ENCODE measurements at places on chromosomes 7 and 10. TPM values are rescaled to one million over a fixed set of nuclear protein-coding genes. Genes with fewer than 3 reads are reported as not detected.

Gene SYT15B
- total RNA-seq, result 0.93 TPM

Gene PRPS1L1
- not detected for total RNA-seq

- no peak for DNase-seq
Observed at GRCh38 chr7:88092676-88092999, 127.2 kb downstream of the SRI start.

DNA sequence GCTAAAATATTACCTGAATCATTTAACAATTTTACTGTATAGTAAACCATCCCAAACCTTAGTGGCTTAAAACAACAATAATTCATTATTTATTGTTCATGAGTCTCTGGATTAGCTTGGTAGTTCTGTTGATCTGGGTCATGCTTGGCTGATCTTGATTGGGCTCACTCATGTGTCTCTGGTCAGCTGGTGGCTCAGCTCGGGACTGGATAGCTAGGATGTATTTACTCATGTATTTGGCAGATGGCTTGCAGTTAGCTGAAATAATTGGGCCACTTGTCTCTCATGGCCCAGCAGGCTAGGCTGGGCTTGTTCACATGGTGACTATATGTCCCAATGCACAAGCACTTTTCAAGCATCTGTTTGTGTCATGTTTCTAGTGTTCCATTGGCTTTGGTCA is 262.8 kb downstream of the BBS9 start:
- no peak for DNase-seq

DNA sequence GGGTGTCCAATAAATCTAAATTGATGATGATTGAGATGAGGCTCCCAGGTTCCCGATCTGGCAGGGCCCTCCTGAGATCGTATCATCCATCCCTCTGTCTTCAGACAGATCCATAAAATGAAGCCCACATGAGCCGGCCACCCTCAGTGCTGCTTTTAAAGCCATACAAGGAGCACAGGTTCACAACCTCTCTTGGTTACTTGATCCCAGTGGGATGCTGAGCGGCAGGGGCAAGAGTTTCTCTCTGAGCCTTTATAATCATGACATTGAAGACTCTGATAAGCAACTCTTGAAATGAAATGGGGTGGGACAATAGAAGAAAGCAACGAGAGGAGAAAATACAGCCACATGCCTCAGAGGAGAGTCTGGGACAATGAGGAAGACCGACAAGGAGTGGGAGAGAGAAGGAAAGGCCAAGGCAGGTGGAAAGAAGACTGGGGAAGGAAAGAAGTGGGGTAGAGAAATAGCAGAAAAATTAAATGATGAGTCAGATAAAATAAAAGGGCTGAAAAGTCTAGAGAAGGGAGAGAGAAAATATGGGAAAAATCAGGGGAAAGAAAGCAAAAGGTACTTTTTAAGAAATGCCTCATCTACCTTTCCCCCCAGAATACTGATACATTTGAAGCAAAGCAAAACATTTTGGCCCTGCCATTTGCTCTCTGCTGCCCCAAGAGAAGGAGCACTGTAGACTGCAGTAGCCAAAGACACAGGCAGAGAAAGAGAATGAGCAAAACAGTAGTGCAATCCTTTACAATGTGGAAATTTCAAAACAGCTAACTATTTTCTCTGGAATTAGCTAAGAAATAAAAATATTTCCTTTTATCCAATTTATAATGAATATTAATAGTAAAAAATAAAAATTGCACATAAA is 14.6 kb downstream of the GBX1 start:
- DNase-seq, result no peak
